ENCODE measurements at places on chromosomes 6 and 20.

GRCh38 chr20:57394121-57395082, 3.2 kb downstream of the RBM38 start:
- no peak for DNase-seq

- DNase-seq = no peak
These were observed 58.0 kb downstream of the ZNF292 start for GRCh38 chr6:87213364-87213763.

GRCh38 chr6:77038807-77039206, 424.5 kb downstream of the HTR1B start:
- DNase-seq = no peak

DNA sequence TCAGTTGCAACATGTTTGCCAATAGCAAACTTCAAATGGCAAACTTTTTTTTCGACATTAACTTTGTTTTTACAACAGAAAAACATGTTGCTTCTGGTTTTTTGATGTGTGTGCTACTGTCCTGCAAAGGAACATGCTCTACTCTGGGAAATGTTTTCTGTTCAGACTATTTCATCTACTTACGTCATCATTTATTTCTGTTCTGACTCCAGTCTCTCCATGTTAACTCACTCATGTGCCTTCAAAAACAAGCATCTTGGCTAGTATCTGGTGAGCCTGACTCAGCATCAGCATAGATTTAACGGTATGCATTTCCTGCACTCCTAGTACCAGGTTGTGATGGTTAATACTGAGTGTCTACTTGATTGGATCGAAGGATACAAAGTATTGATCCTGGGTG, 36.1 kb upstream of the MAP7 start:
- no peak for DNase-seq

All from HAP-1 (cell line).